ENCODE measurements at places on chromosomes 2 and 18.

DNA sequence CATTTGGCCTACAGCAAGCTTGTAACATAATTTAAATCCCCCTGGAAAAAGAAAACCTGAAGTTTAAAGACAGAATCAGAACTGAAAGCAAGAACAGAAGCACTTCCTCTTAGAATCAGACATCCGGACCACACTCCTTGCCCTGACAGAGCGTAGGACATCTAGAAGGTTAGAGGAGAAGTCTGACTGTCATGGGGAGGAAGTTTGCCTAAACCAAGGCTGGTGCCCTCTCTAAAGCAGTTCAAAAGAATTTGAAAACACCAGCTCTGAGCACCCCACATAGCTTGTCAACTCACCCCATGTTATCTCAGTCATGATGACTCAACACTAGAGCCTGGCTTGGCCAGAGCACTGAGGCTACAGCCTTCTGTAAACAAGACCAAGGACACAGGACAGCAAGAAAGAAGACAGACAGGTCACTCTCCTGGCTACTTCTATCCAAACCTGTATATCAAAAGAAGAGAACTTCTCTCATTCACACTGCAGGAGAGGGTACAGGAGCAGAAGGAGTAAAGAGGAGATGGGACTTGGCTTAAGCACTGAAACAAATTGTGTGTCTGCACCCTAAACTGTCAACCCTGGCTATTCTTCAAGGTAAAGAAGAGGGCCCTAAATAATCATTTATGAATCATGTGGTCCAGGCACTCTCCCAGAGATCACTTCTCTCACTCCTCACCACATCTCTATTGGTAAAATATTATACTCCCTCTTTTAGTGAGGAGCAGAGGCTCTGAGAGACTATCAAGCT is 198.6 kb downstream of the MEMO1 start:
- no peak for DNase-seq

DNA sequence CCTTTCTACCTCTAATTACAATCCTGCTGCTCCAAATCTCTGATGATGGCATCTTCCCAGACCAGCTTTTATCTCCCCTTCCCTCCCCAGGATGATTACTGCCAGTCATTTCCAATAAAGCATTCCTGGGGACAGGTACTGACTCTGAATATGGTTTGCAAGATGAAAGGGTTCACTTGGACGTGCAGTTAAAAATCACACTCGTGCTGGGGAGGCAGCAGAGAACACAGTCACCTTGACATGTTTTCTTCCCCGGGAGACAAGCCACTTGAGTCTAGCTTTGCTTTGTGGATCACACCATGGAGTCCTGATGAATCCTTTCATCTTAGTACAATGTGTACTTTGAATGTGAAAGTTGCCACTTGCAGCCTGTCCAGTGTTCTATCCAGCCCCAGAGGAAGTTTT is 175.0 kb downstream of the ALPK2 start:
- DNase-seq: no peak

DNA sequence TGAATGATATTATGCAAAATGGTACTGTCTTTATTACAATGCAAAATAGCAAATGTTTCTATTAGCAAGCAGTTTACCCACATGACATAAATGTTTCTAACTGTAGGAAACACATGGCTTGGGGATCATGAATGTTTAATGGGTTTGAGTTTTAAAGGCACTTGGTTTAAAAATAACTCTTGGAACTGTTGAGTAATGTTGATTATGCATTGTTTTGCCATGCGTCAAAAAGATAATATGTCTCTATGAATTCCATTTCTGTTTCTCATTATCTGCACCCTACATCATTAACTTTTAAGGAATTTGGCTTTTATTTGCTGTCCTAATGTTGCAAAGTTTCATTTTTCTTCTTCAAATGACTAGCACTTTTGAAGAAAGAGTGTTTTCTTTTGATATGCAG is 1355.5 kb downstream of the SUCLG1 start:
- DNase-seq: no peak

DNA sequence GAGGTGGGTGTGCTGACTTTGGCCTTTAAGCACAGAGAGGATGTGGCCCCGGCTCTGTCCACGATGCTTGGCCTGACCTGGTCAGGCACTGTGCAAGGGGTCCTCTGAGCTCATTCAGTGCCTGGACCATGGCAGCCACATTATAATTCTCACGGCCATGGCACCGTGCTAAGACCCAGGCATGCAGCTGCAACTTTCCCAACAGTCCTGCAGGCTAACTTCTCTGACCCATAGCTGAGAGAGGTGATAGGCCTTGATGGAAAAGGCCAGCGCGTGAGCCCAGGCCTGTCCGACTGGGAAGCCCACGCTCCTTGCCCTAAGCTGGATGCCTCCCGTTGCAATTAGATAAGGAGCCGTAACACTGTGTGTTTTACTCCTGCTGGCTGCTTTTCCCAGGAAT is 99.9 kb downstream of the TFCP2L1 start:
- no peak for DNase-seq

DNA sequence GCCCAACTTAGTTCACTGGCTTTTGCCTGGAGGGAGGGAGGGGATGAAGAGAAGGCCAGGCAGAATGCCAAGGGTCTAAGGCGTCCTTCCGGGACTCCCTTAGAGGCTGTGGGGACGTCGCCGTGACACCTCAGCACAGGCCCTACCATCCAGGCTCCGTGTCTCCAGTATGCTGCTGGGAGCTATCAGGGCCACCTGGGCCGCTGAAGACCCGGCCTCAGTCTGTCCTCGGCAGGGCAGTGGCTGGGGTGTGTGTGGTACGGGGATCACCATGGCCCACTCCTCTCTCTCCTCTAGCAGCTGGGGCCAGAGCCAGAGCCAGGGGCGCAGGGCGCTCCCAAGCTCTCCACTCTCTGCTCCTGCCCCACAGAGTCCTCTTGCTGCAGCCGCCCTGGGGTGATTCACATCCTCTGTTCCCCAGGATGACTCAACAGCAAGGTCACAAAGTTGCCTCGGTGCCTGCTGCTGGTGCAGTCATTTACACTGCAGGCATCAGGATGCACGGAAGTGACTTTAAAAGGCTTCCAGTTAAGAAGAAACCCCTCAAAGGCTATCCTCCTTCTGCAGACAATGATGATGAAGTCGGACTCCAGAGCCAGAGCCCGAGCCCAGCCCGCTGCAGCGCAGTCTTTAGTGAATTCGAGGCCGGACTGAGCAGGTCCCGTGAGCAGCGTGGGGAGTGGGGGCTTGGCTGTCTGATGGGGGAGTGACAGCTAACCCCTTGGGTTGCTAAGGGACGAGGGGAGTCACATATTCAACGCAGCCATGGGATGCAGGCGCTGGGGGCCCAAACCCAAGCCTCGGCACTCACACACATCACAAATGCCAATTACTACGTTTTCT is 31.9 kb downstream of the SNORC start:
- no peak for DNase-seq

DNA sequence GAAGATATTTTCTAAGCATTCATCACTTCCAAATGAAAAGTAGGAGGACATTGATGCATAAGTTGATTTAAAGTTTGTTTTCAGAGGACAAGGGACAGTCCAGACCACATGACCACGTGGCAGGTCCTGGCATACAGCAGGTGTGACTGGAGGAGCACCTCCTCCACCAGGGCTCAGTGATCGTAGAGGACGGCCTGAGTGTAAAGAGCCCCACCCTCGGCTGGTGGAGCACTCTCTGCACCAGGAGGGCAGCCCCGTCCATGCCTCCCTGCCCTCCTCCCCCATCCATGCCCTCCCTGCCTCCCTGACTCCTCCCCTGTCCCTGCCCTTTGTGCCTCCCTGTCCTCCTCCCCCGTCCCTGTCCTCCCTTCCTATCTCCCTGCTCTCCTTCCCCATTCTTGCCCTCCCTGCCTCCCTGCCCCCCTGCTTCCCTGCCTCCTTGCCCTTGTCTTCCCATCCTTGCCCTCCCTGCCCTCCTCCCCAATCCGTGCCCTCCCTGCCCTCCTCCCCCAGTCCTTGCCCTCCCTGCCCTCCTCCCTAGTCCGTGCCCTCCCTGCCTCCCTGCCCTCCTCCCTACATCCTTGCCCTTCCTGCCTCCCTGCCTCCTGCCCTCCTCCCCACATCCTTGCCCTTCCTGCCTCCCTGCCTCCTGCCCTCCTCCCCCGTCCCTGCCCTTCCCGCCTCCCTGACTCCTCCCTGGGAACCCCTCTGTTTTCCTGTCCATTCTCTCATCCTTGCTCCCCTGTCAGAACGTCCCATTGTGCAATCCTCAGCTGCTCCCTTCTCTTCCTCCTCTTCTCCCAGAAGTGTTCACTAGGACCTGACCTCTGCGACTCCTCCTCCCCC is 47.9 kb downstream of the ANKMY1 start:
- no peak for DNase-seq

DNA sequence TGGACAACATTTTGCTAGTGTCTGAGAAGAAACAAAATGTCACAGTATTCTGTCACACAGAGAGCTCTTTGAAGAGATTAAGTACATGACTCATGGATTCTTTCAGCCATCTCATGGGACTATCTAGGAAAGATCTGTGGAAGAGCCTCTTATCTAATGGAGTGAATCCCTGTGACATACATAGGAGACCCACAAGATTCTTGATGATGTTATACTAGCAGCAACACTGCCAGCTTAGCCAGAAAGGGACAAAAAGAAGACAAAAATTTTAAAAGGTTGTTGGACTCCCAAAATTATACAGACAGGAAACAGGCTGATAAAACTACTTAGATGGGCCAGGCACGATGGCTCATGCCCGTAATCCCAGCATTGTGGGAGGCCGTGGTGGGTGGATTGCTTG is 143.3 kb upstream of the MGAT5 start:
- no peak for DNase-seq

DNA sequence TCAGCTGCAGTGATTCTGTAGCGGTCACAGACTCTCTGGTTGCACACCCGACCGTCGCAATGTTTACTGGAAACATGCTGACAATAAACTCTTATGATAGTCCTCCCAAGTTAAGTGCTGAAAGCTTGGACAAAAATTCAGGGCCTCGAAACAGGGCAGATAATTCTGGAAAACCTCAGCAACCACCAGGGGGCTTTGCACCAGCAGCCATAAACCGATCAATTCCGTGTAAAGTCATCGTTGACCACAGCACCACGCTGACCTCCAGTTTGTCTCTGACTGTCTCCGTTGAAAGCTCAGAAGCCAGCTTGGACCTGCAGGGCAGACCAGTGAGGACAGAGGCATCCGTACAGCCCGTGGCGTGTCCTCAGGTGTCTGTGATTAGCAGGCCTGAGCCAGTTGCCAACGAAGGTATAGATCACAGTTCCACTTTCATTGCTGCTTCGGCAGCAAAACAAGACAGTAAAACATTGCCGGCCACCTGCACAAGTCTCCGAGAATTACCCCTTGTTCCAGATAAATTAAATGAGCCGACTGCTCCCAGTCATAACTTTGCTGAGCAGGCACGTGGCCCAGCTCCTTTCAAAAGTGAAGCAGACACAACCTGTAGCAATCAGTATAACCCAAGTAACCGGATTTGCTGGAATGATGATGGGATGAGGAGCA is 166.1 kb downstream of the ASXL3 start:
- DNase-seq: no peak

DNA sequence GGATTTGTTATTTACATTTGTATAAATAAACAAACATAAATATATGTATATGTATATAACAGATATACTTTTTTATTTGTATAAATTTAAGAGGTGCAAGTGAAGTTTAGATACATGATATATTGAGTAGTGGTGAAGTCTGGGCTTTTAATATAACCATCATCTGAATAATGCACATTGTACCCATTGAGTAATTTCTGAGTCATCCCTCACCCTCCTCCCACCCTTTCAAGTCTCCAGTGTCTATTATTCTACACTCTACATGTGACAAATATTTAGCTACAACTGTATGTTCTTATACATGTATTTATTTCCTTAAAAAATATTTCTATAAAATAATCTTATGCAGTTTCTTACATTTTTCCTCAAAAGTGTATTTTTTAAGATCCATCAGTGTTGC is 358.7 kb upstream of the TFPI start:
- no peak for DNase-seq

GRCh38 chr2:6948677-6949351 is 31.6 kb downstream of the RNF144A start:
- DNase-seq: no peak

GRCh38 chr2:223722226-223722625 is 115.2 kb downstream of the AP1S3 start:
- no peak for DNase-seq

DNA sequence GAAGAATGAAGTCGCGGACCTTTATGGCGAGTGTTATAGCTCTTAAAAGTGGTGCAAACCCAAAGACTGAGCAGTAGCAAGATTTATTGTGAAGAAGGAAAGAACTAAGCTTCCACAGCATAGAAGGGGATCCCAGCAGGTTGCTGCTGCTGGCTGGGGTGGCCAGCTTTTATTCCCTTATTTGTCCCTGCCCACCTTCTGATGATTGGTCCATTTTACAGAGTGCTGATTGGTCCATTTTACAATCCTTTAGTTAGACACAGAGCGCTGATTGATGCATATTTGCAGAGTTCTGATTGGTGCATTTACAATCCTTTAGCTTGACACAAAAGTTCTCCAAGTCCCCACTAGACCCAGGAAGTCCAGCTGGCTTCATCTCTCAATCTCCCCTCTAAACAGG is 36.3 kb upstream of the EN1 start:
- DNase-seq: no peak

GRCh38 chr2:48334180-48334579 is 195.8 kb upstream of the STON1 start:
- DNase-seq: no peak

- DNase-seq: no peak
Measured at GRCh38 chr2:8422450-8422800, 259.4 kb upstream of the ID2 start.

DNA sequence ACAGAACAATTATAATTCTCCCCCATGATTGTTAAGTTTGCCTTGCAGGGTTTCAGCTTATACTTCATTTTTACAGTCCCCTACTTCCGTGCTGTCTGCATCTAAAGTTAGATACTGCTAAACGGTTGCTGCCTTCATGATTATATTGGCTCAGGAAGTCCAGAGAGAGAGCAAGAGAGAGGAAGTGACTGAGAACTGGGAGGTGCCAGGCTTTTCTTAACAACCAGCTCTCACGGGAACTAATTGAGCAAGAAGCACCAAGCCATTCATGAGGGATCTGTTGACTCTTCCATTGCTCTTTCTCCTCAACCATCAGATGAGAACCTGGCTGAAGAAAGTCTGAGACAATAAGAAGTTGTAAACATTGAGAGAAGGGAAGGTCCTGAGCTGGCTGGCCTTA is 125.5 kb upstream of the SIX2 start:
- no peak for DNase-seq

- no peak for DNase-seq
Measured at GRCh38 chr2:219433666-219434467, 776 bp upstream of the SPEG start.

GRCh38 chr2:48560546-48561209 is 30.7 kb downstream of the STON1 start:
- no peak for DNase-seq

DNA sequence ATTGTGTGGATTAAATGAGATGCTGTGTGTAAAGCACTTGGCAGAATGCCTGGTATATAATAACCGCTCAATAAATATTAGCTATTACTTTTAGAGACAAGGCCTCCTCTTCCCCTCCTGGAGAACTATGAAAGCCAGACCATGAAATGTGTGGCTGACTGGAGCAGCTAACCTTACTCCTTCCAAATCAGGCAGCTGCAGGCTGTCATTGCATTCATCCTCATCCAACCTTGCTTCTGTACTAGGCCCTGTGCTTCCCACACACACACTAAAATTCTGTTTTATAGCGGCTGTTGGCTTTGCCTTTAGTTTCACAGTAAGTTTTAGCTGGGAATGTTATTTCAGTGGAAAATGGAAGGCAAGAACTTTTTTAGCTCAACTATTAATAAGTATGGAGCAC is 10.2 kb upstream of the SP9 start:
- no peak for DNase-seq
